ENCODE measurements at places on chromosomes 5 and 9.

DNA sequence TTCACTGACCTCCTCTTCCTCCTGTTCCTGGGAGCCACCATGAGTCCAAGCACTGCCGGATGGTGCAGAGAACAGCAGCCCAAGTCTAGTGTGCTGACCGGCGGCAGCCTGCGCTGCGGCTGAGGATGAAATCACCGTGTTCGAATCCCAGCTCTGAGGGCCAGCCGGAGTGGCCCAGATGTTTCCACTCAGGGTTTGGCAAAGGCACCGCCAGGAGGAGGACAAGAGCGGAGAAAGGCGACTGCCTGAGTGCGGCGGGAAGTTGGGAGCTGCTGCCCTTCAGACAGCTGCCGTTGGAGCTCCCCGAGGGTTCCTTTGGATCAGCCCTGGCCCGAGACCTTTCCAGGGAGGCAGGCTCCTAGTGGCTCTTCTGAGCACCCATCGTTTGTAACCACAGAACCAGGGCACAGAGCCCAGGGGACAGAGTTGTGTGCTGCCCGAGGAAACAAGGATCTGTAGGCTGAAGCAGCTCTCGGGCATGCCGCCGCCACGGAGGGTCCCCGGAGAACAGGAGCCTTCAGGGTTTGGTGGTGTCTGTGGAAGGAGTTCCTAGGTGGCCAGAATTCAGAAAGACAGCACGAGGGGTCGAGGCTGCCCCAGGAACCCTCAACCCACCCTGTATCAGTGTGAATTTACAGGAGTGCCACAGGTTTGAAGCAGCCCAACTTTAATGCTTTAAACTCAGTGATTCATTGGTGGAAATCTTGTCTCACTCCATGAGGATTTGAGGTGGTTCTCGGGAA lies 115.6 kb upstream of the COL5A1 start:
- no peak for DNase-seq

- peak; percentile 7 for DNase-seq
Observed at GRCh38 chr5:109907189-109907588, 217.5 kb downstream of the MAN2A1 start.

DNA sequence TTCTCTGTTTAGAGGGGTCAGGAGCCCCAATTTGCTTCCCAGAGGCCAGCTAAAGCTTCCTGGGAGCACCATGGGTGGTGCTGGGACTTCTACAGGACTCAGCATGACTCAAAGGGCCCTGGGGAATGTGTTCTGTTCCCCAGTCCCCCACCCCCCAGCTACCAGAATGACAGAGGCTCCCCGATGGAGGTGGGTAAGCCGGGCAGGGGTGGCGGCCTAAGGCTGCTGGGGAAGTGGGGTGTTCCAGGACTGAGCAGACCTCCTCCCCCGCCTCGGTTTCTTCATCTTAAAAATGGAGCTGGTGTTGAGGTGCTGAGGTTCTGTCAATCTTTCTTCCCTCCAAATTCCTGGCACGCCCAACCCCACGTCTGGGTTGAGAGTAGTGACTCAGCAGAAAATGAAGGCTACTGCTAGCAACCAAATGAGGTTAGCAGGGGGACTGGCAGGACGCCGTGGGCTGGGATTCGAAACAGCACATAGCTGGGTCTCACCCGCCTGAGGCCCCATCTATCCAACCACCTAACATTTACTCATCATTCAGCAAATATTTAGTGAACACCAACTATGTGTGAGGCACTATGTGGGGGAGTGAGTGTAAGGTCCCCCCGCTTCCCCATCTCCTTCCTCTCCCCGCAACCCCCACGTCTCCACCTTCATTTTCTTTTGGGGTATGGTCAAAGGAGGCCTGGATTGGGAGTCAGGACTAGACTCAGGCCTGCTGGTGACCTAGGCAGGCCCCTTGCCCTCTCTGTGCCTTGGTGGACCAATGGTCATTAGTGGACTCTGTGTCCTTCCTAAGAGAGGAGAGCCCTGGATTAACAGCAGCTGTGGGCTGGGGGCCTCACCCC lies 50.2 kb downstream of the C9orf50 start:
- DNase-seq = peak; percentile 78

DNA sequence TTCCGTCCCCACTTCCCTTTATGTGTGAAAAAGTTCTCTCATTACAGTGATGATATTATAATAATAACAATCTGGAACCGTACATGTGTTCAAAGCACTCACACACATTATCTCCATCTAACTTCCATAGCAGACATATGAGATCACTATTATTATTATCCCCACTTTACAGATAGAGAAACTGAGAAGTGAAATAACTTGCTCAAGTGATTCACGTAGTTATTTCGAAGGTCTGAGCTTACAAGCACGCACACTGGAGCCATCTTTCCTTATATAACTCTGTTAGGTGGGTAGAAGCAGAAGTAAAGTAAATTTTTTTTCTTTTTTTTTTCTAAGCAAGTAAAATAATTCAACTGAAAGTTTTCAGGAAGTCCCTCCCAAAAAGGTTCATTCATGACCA lies 62.9 kb upstream of the PTGER4 start:
- DNase-seq = no peak

DNA sequence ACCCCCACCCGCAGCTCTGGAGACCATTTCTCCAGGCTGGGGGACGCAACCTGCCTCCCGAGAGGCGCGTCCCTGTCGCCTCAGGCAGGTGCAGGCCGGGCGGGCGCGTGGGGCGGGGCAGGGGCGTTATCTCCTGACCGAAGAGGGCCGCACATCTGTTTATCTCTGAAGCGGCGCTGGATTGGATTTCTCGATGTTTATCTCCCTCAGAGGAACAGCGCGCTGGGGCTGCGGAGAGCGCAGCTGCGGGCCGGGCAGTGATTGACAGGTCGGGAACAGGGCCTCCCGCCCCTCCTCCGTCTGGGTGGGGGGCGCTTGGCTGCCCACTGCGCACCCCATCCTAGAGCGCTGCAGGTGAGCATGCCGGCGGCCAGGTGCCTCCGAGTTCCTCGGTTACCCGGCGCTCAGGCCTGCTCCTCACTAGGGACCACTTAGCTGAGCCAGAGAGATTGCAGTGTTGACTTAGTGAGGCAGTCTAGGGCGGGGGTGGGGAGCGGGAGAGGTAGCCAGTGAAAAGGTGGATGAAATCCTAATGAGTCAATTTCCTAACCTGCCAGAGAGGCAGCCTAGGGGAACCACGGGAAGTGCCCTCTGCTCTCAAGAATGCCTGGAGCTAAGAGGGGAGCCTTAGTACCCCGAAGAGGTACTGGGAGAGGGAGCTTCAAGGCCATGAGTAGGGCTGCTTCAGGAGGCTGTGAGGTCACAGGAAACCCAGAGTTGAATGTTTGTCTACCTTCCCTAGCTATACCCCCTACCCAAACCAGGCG lies 39.6 kb upstream of the TIFAB start:
- DNase-seq = no peak

GRCh38 chr9:125929846-125930245 lies 182.7 kb downstream of the PBX3 start:
- DNase-seq = no peak

DNA sequence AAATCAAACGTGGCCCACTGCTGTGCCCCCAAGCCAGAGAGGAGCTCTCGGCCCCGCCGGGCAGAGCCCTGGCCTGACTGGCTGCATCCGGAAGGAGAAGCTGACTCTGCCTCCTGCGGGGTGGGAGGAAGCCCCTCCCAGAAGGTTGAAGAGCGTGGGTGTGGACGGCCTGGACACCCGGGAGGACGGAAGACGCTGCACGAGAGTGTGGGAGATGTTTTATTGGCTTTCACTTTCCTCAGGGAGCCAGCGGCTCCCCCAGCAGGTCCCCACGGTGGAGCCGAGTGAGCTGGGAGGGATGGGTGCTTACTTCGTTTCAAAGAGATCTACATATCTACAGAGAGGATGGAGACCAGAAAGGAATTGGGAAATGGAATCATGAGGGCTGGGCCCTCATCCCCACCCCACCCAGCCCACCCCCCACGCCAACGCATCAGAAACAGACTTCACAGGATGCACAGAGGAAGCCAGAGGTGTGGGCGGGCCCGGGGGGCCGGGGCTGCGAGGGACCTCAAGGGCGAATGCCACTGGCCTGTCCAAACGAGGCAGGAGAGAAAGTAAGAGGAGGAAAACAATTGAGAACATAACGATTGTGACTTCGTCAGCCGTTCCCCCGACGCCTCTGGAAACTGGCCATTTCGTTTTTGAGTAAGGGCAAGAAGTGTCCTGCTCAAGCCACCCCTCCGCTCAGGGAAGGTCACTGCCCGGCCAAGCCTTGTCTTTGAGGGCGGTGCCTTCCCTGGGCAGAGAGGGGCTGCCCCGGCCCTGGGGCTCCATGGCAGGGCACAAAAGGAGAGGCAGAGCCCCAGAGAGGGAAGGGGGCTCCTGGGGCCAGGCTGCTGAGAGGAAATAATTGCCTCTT lies 32.1 kb downstream of the FAM163B start:
- no peak for DNase-seq

DNA sequence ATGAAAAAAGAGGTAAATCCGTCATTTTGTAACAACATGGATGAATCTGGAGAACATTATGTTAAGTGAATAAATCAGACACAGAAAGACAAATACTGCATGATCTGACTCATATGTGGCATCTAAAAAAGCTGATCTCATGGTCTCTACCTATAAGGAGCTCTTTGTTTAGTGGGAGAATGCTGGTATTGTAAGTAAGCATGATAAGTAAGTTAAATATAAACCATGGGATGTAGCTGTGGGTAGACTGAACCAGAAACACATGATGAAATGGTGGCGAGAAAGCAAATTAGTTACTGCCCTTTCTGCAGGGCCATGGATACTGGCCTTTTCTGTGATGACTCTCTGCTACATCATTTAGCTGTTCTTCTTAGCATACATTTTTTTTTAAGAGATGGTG lies 66.4 kb upstream of the RUSC2 start:
- no peak for DNase-seq

DNA sequence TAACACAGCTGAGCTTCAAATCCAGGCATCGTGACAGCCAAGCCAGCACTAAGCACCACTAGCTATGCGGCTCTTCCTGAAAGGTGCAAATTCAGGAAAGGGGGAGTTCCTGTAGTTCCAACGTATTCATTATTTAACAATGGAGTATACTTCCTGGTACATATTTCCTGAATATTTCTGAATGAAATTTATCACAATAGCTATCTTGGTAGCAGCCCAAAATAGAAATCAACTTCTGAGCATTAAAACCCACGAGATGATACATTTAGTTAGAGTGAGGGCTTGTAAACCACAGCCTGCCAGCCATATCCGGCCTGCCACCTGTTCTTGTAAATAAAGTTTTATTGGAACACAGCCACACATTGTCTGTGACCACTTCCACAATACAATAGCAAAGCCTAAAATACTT lies 109.7 kb upstream of the RETREG1 start:
- DNase-seq = no peak

DNA sequence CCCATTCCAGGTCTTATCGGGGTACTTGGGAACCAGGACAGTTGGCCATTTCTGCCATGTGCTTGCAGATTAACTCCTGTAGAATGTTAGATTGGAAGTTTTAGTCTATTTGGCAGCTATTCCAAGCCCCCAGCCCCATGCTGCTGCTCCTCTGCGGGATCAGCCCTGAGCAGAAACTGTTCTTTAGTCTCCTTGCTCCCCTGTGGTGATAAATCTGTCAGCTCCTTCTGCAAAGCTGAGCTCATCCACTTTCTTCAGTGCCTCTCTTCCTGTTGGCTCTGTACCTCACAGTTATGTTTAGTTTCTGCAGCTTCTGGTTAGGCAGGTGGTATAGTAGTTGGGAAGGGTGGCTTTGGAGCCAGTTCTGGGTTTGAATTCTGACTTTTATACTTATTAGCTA lies 170.4 kb downstream of the GRIA1 start:
- DNase-seq = peak; percentile 16

DNA sequence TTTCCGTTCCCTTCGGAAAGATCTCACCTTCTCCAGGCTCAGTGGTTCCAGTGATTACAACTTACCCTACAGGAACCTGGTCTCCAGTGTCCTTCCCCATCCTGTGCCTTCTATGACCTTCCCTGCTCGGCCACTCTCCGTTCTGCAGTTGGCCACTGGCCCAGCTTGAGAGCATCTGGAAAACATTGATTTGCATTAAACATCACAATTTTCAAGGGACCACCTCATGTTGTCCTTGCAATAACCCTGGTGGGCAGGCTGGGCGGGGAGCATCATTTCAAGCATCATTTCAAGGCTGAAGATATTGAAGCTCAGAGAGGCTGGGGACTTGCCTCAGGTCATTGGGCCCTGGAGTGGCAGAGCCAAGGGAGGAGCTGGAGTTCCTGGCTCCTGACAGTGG lies 177.4 kb downstream of the SEC61B start:
- no peak for DNase-seq

GRCh38 chr5:41093803-41094202 lies 22.7 kb upstream of the MROH2B start:
- DNase-seq = no peak

DNA sequence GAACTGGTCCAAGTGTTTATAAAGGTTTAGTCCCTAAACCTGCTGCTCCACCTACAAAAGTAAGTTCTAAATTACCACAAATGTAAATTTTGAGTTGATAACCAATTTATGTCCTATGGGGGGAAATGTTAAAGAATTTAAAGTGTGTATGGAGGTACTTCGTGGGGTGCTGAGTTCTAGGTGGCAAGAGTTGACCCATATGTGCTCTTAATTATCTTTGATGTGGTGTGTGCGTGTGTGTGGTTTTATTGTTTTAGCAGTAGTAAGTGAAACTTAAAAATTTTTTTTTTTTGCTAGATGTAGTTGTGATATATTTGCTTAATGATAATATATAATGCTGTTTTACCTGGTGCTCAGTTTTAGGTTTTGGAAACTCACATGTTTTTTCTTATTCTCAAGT lies 72.6 kb downstream of the GPBP1 start:
- DNase-seq = no peak

DNA sequence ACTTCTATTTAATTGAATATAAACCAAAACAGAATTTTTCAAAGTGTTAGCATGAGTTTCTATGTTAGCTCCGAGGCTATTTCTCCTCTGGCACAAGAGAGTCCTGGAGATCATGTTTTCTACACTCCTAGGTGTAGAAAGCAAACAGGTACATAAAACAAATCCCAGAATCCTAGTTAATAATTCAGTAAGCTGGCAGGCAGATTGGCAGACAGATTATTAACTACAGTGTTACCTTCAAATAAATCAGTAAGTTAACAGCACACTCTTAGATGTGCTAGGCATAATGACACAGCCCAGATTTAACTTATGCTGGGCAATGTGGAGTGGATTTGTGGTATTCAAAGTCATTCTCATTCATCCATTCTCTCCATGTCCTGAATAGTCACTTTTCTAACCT lies 282.8 kb upstream of the RPS23 start:
- DNase-seq = no peak

DNA sequence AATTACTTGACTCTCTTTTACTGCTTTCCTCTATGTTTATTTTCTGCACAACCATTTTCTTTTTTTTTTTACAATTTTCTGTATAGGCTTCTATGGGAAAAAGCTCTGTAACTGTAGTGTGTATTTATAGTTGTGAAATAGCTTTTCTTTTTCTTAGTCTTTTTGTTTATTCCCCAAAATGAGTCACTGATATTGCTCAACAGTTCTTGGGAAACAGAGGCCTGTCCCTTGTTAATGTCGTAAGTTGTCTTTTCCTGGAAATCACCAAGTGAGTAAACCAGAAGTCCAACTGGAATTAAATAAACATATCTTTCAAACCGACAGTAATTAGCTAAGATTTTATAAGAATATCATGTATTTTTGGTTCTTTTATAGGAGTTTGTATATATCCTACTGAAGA lies 325.1 kb upstream of the PRR16 start:
- DNase-seq = peak; percentile 100

- no peak for DNase-seq
Observed at GRCh38 chr9:78118742-78119473, 87.3 kb upstream of the GNAQ start.
